ENCODE measurements at places on chromosomes 6 and 20.

- no peak for DNase-seq
Measured at GRCh38 chr6:162532283-162533008, 195.1 kb downstream of the PRKN start.

- no peak for DNase-seq
Measured at GRCh38 chr6:144292372-144292771, 7.2 kb downstream of the UTRN start.

DNA sequence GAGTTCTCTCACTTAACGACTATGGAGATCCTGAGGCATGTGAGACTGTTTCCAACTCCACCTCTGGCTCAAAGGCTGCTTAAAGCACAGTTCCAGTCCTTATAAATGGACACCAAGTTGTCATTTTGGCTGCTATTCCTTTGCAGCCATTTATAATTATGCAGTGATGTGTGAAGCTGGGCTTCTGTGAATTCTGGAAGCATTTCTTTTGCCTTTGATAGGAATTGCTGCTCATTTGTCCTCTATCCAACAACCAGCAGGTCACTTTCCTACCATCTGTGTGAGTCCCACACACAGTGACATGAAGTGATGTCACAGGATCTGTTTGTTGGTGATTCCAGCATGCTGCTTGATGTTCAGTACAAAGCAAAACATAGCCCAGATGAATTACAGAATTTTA lies 28.5 kb upstream of the EFHC1 start:
- DNase-seq = no peak

DNA sequence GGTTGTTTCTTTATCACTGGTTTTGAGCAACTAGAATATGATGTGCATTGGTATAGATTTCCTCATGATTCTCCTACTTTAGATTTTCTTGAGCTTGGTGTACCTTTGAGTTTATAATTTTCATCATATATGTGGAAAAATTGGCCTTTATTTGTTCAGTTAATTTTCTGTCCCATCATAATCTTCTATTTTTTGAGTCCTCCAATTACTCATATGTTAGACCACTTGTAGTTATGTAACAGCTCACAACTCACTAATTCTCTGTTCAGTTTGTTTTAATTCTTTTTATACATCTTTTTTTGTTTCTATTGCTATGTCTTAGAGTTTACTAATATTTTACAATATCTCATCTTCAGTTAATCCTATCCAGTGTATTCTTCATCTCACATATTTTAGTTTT lies 81.3 kb upstream of the LAMA2 start:
- no peak for DNase-seq

- no peak for DNase-seq
Measured at GRCh38 chr6:147774856-147775255, 266.4 kb downstream of the SAMD5 start.

GRCh38 chr6:54115966-54116365 lies 4.7 kb downstream of the MLIP start:
- no peak for DNase-seq

DNA sequence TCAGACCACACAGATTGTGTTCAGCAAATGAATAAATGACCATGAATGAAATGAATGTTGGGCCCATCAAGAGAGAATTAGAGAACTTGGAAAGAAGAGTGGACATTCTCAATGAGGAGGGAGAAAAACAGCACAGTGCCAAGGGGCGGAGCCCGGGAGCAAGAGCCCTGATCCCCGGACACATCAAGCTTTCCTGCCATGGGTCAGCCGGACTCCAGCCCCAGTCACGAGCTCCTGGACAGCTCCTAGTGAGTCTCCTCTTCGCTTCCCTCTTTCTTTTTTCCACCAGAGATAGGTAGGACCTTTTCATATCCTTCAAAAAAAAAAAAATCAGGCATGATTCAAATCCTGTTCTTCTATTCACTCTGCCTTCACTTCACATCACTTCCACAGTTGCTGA lies 274.2 kb downstream of the NRN1 start:
- DNase-seq = no peak

GRCh38 chr6:168528474-168529095 lies 87.6 kb downstream of the SMOC2 start:
- no peak for DNase-seq

DNA sequence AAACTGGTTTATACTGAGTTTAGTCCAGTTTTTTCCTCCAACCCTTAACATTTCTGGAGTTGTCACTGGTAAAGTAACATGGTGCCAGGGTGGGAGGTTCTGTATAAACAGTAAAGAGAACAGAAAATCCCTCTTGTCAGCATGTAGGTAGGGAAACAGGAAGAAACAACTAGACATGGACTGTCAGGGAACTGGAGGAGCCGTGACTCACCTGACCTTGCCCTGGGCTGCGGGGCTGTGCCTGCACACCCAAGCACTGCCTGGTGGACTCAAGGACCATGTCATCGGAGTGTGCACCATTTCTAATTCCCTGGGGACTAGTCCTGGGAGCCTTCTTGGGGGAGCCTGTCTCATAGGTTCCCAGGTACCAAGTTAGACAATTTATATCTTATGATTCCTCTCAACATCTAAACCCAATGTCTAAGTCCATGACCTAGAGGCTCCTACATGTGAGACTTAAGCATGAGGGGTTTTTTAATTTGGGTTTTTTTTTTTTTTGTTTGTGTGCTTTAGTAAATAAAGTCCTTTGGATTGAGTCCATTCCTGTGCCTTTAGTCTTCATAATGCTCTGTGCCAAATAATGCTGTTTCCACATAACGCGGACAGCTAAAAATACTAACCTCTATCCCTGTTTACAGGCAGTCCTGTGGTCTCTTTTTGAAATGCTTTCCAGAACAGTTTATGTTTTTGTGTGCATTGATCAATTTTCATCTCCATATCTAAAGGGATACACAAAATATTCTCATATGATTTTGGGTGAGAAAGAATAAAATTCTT lies 136.9 kb upstream of the SUPT3H start:
- DNase-seq = no peak

GRCh38 chr20:59376109-59376841 lies 75.9 kb downstream of the EDN3 start:
- DNase-seq = no peak

DNA sequence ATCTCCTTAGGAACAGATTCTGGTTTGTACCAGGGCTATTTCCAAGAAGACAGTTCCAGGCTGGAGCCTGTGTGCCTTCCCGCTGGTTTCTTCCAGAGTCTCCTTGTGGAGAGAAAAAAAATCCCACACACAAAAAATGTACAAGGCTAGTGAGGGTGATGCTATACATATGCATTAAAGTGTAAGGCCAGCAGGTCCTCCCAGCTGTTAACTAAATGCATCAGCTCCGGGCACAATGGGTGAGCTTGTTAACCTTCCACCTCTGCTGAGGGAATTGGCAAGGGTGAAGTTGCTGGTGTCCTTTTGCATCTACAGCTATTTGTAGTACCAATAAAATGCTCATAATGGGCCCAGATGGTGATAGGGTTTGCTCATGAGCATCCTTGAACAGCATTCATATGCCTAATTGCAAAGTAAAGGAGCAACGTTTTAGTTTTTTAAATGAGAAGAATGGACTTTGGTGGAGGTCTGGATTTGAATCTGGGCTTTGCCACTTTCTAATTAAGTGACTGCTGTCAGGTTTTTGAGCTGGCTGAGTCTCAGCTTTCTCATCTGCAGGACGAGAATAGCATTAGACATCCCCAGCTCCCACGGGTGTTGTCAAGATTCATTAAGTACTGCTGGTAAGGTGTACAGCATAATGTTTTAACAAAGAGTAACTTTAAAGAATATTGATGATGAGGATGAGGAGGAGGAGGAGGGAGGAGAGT lies 361.8 kb downstream of the QKI start:
- DNase-seq = no peak

DNA sequence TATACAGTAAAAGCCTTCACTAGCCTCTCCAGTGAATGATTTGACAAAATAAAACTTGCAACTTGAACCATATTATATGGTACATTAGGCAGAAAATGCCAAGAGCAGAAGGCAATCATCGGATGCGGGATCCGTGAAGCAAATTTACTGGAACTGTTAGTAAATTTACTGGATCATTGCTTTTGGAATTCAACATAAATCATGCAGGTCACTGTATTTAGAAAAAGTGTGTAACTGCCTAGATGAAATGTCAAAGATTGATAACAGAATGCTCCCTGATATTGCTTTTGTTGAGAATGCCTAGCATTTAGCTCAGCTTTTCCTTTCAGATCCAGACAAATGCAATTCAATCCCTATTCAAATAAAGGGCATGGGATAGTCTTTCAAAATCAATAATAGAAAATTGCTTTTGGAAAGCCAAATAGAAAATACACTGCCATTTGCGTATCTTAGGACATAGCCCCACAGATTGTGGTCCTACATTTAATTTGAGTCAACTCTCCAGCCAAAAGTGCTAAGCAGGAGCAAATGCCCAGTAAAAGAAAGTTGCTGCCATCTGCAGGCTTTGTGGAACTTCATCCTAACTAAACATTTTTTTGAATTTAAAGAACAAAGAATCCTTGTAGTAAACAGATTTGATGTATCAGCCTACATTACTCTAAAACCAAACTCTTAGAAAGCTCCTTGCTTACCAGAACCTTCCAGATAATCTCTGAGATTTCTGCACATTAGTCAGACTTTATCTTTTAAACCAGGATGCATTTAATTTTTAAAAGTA lies 109.5 kb upstream of the HSF2 start:
- DNase-seq = no peak

DNA sequence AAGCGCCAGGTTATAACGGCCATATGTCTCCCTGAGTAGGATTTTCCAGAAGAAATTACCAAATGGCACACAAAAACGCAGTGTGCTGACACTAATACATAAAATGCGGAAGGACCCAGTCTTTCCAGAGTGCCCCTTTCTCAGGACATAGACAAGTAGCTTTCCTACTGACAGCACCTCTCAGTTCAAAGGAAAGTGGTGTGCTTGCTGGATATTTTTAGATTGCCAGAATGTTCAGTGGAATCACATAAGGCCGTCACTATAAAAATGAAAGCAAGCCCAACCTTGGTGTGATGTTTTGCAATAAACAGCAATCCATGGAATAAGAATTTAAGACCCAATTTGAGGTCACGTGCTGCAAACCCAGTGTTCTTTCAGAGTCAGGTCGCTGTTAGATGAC lies 135.5 kb upstream of the AGPAT4 start:
- DNase-seq = no peak

DNA sequence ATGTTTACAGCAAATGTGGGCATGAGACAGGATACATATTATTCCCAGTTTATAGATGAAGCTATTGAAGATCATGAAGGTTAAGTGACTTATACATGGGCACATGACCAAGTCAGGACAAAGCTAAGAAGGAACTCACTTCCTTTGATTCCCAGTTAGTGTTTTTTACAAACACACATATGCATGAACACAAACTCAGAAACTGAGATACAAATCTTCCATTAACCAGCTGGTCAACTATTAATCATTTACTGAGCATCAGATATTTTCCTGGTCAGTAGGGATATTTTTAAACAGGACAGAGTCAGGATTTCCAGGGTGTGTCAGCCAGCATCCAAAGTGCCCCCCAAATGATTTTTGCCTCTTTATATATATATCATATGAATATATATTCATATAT lies 222.2 kb downstream of the OGFRL1 start:
- DNase-seq = no peak

GRCh38 chr6:79650950-79651349 lies 19.8 kb downstream of the SH3BGRL2 start:
- no peak for DNase-seq

DNA sequence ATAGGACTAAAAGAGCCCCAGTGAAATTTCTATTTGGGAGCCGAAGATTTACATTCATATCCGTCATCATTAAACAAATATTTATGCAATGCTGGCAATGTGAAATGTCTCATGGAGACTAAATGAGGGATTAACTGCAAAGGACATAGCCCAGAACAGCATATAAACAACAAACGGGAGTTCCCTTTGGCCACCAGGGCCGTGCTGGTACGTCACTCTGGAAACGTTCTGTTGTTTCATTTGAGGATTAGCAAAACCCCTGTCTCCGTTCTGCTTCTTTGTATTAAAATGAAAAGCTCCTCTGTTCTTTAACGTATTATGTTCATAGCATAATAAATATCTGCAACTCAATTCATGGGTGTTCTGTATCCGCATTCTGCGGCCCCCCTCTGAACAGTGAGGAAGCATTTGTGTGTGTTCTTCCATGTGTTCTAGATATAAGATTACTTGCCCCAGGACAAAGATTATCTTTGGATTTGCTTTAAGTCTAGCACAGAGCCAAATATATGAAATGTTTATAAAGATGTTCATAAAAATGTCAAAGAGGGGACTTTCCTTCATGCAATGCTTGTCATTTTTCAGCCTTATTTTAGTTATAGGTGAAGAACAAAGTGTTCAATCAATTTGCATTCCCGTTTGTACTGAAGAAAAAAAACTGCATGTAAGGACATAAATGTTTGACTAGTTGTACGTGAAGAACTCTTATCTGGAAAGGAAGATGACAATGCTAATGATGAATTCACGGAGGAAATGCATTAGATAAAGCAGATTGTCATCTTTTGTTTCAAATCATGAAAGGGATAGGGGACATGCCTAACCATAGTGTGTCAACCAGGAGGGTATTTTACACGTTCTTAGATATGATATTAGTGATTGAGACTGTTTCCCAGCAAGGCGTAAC lies 90.0 kb upstream of the TNFAIP3 start:
- no peak for DNase-seq

- DNase-seq = no peak
Measured at GRCh38 chr6:2611092-2611491, 139.6 kb downstream of the MYLK4 start.

DNA sequence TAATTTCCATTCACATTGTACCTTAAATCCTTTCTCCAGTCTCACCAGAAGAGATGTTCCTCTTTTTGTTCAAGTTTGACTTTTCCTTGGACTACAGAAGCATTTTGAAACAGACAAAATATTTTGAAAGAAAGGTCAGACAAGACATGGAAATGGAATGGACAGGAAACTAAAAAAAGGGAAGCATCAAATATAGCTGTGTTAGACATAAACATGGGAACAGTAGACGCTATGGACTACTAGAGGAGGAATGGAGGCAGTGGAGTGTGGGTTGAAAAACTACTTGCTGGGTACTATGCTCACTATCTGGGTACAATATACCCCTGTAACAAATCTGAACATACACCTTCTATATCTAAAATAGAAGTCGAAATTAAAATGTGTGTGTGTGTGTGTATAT lies 4.1 kb upstream of the FAM135A start:
- DNase-seq = no peak

DNA sequence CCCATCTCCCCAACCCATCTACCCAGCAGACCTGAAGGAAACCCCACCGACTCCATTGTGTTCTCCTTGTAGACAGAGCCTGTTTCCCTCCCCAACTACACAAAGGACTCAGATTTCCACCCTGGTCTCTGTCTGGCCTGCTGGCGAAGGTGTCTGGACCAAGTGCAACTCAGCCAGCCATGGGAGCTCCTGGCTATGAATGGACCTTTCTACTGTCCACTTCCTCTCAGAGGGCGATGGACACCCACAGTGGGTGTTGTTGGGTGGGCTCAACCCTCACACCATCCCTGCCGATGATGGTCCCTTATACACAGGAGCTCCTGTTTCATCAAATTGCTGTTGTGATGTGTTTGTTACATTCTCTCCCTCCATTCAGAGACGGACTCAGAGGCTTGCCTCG lies 112.5 kb upstream of the PHACTR3 start:
- DNase-seq = no peak

- DNase-seq = no peak
Measured at GRCh38 chr6:32895006-32895345, 41.0 kb downstream of the PSMB9 start.
